ENCODE measurements at places on chromosomes 7 and 10. TPM values are rescaled to one million over a fixed set of nuclear protein-coding genes. Genes with fewer than 3 reads are reported as not detected.
A peak's percentile ranks its signal among the peaks of the same experiment; 100 is the strongest.

The AQP1 gene
- total RNA-seq: 47.0 TPM

The C7orf33 gene
- not detected for total RNA-seq

The TRIM8 gene
- 84.1 TPM for total RNA-seq

The ANKRD1 gene
- total RNA-seq: not detected

The SLC26A3 gene
- 0.45 TPM for total RNA-seq

The APBB1IP gene
- total RNA-seq: 1.1 TPM

The MYL10 gene
- total RNA-seq: not detected

The MET gene
- 4.0 TPM for total RNA-seq

The EN2 gene
- 1.5 TPM for total RNA-seq

The STEAP4 gene
- 2.9 TPM for total RNA-seq

The DOCK4 gene
- total RNA-seq: 32.7 TPM

The PRLHR gene
- not detected for total RNA-seq

The PGAM2 gene
- 1.3 TPM for total RNA-seq

The CPA2 gene
- total RNA-seq: 0.22 TPM

- no peak for DNase-seq
Observed at GRCh38 chr7:134513169-134513752, 14.1 kb upstream of the AKR1B10 start.

GRCh38 chr7:133696056-133696455 is 431.1 kb upstream of the LRGUK start:
- no peak for DNase-seq

GRCh38 chr10:123970207-123970926 is 78.8 kb upstream of the CPXM2 start:
- DNase-seq: no peak

DNA sequence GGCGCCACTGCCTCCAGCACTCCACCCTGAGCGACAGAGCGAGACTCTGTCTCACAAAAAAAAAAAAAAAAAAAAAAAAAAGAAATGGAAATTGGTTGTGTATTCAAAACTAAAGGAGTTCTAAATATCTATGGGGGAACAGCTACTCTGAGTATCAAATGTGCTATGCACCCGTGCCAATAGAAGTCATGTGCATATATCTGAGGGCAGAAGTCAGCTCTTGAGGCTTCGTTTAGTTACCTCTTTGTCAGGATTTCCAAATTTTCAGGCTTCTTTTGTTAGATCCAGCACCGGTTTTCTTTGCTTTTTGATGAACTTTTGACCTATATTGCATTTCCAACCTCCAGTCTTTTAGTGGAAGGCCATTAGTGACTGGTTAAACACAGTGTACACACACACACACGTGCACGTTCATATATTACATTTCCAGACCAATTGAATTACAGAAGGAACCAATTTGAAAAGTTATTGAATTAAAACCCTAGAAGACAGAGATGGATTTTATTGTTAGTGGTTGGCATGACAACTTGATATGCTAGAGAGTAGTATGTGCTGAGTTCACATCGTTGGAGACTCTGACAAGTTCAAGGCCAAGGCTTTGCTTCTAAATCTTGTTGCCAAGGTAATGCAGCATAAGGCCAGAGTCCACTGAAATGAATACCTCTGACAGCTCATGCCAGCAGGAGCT is 33.1 kb upstream of the ADD3 start:
- no peak for DNase-seq

DNA sequence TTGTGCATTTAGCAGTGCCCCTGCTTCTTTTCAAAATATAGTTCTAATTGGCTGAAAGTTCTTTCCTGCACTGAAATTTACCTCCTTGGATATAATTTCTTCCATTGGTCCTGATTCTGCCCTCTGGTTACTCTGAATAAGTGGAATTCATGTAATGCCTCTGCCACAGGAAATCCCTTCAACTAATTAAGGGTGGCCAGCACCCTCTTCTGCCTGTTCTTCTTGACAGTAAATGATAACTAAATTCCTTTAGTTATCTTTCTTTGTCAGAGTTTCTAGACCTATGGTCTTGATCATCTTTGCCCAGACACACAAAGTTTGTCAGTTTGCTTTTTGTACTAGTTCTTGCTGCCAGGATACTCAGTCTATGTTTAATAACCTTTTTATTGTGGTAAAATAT is 40.2 kb downstream of the PRKCQ start:
- DNase-seq: no peak

GRCh38 chr10:60977161-60978122 is 33.5 kb upstream of the RHOBTB1 start:
- no peak for DNase-seq

DNA sequence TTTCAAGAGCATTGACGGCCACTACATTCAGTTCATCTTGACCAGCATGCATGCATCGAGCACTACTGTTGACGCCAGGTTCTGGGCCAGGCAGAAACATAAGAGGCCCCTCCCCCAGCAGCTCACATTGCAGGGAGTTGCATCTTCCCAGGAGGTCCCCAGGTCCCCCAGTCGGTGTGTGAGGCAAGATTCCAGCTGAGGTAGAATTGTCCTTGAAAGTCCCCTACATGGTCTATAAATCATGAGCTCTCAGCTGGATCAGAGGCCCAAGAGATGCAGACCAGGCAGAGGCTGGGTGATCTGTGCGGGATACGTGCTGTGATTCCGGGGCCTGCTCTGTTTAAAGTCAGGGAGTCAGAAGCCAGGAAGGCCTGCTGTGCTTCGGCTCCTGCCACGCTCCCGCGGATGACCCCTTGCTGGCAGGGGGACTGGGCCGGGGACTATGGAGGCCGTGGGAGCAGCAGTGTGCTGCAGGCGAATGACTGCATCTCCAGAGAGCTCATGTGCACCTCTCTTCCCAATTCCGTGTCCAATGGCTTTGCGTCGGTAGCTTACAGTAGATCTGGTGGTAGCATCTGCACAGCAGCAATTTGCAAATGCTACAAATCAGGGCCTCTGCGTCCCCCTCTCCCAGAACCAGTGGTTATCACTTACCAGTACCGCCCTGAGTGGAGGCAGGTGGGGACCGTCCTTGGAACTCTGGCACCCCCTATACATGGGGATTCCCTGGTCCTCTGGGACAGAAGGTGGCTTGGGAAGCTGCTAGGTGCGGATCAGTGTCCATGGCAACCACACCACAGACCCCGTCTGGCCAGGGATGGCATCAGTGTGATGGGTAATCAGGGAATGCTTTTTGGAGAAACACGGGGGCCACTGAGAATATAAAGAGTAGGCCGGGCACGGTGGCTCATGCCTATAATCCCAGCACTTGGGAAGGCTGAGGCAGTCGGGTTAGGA is 93.6 kb downstream of the RGS10 start:
- no peak for DNase-seq

- no peak for DNase-seq
Observed at GRCh38 chr10:24800861-24801260, 77.2 kb upstream of the ARHGAP21 start.

- no peak for DNase-seq
Observed at GRCh38 chr7:48515171-48515570, 343.9 kb downstream of the ABCA13 start.

- no peak for DNase-seq
Observed at GRCh38 chr7:77504951-77505350, 32.1 kb upstream of the PTPN12 start.

GRCh38 chr10:43888586-43888985 is 239.9 kb upstream of the ZNF32 start:
- no peak for DNase-seq

GRCh38 chr10:77244746-77245145 is 392.9 kb downstream of the KCNMA1 start:
- DNase-seq: peak; percentile 38

GRCh38 chr10:2882628-2883027 is 184.7 kb upstream of the PFKP start:
- no peak for DNase-seq

DNA sequence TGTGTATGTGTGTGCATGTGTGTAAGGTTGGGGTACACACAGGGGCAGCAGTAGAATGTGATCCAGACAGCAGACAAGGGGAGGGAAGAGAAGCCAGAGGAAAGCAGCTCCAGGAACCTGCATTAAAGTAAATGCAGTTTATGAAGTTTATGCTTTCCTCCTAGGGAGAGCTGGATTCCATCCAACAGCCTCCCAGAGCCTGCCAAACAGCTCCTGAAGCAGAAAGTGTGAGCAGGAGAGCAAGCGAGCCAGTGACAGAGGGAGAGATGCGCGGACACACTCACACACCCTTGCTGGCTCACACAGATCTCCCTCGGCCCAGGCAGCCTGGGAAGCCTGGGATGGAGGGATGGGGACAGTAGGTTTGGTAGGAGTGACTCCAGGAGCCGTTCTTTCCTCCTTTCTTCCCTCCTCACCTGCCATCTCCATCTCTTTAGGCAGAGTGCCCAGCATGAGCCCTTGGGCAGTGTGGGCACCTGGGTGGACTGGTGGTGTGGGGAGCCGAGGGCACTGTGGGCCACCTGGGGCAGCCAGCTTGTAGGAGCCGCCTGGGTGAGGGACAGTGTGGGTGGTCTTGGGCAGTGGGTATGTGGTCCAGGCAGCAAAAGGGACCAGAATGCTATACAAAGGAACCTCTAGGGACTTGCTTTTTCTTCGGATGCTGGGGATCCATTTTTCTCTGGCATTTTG is 46.1 kb downstream of the PAX2 start:
- DNase-seq: peak; percentile 40

- no peak for DNase-seq
Observed at GRCh38 chr7:145928937-145929336, 187.7 kb upstream of the CNTNAP2 start.

- DNase-seq: no peak
Observed at GRCh38 chr7:150568714-150569113, 1.5 kb downstream of the GIMAP4 start.

DNA sequence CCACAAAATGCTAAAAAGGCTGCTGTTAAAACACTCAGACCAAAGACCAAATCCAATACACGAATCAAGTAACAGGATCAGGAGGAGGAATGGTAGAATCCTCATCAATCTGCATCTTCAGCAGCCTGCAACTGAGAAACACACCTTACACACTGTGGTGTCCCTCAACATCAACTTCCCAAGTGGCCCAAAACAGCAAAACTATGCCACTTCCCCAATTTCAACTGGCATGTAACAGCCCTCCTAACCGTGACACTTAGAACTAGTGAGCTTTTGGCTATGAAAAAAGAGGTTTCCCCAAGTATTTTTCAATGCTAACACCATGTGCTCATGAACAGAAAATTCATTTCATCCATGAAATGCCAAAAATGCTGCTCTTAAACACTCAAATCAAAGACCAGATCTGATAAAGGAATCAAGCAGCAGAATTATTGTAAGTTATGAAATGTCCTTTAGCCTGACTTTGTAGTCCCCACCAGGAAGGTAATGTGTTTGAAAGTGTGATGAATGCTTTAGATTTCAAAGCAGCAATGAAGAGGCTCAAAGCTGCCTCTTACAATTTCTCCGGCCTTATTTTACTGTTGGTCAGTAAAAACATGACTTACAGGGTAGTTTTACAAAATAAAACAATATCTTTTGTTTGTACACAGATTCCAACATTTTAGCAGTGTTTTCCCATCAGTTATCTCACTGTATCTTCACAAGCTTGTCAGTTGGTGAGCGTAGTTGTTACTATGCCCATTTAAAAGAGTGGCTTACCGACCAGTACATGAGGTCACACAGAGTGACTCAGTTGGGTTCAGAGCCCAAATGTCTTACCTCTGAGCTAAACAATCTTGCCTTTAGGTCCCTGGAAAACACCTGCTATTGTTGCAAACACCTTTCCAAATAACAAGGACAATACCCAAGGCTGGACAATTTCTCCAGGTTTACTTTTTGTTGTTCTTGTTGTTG is 65.7 kb upstream of the ASAH2 start:
- no peak for DNase-seq

DNA sequence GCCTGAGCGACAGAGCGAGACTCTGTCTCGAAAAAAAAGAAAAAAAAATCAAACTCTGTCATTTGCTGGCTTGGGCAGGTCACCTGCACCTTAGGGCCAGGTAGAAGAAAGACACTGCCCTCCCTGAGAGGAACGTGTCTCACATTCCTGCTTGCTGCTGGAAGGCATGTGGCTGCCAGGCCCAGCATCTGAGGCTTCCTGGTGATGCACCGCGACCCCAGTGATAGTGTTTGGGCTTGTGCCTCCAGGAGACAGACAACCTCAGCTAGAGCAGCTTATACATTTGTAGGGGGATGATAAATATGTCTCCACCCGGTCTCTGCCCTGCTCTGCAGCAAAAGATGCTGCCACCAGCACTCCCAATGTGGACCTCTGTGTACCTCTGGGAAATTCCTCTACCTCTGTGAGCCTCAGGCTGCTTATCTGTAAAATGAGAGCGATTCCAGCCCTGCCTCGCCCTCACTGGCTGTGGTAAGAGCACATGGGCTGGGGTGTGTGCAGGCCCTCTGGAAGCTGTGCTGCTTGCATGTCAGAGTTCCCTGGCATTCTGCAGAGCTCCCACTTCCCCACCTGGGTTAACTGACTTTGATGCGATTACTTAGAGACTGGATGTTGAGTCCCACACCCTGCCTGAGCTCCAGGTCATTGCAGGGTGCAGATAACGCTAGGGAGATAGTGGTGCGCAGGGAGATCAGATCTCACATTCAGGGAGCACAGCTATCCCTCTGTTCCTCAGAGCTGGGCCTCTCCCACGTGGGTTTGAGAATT is 19.9 kb downstream of the SLC29A3 start:
- no peak for DNase-seq

DNA sequence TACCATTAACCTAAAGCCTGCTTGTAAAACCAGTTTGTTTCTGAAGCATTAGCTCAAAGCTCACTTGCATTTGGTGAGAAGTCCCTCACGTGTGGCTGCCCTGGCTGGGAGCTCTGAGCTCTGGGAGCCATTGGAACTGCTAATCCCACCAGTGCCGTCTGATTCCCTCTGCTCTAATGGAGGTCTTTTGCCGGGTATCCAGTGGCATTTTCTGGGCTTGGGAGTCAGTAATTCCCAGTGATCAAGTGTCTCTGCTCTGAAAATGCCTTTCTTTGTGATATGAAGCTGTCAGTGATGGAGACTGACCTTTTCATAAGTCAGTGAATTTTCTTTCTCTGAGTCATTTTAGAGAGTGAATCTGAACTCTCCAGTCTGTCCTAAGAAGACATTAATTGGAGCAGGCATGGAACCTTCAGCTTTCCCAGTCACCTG is 36.9 kb upstream of the FAM20C start:
- no peak for DNase-seq

DNA sequence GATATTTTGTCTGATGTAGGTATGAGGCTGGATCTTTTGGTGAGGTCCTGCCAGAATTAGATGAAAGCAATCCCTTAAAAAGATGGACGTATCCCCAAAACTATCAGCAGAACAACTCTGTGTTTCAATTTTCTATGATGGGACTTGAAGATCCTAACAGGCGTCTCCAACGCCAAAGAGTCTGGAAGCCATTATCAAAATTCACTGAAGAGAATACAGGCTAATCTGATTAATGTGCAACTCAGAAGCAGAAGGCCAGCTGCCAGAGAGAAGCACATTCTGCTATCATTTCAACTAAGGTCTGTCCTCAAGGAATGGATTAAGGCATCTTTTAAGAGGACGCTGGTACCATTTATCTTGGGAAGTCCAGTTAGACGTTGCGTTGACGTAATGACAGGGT is 119.7 kb downstream of the FGFR2 start:
- no peak for DNase-seq

GRCh38 chr7:30646154-30646553 is 36.1 kb downstream of the CRHR2 start:
- no peak for DNase-seq

- DNase-seq: no peak
Observed at GRCh38 chr10:43119416-43120115, 18.7 kb upstream of the CSGALNACT2 start.
